ENCODE measurements at places on chromosomes 2 and 18. TPM values are rescaled to one million over a fixed set of nuclear protein-coding genes. Genes with fewer than 3 reads are reported as not detected.

- H3K4me3 ChIP-seq, result no peak overlapping the region
- no peaks in the 10 kb centered on the region for H3K27me3 ChIP-seq
- no peak for DNase-seq
Measured at GRCh38 chr2:160812830-160813505, 319.4 kb upstream of the RBMS1 start.

DNA sequence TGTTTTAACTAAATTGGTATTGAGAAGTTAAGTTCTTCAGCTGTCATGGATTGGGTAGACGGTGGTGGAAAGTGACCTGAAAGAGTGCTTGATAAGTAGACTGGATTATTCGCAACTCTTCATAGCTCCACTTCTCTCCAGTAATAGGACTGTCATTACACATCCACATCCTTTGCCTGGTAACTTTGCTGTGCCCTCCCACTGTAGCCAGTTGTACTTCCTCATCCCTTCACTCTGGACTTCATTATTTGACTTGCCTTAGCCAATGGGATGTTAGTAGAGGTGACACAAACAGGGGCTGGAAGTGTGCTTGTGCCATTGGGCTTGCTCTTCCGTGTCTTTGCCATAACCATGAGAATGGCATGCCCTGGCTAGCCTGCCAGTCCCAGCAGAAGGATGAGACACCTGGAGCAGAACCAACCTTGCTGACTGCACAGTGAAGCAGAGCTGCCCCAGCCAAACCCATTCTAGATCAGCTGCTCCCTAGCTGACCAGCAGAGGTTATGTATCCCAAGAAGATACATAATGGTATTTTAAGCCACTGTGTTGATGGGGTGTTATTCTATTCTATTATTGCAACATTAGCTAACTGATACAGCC lies 16.9 kb downstream of the QPCT start:
- DNase-seq, result no peak
- H3K36me3 ChIP-seq, result no peaks in the 10 kb centered on the region
- peaks cover 56% of the 10 kb centered on the region for H3K27me3 ChIP-seq
- no peaks in the 10 kb centered on the region for H3K4me1 ChIP-seq

GRCh38 chr2:18831916-18832510 lies 242.6 kb upstream of the NT5C1B start:
- no peak overlapping the region for H3K27ac ChIP-seq
- DNase-seq, result no peak
- no peaks in the 10 kb centered on the region for H3K27me3 ChIP-seq
- no peaks in the 10 kb centered on the region for H3K36me3 ChIP-seq

- H3K4me3 ChIP-seq, result no peak overlapping the region
- no peak overlapping the region for H3K27ac ChIP-seq
- H3K36me3 ChIP-seq, result no peaks in the 10 kb centered on the region
- peaks cover 5% of the 10 kb centered on the region for H3K4me1 ChIP-seq
- peaks cover 29% of the 10 kb centered on the region for H3K27me3 ChIP-seq
Measured at GRCh38 chr2:159946326-159946999, 116.0 kb downstream of the PLA2R1 start.

DNA sequence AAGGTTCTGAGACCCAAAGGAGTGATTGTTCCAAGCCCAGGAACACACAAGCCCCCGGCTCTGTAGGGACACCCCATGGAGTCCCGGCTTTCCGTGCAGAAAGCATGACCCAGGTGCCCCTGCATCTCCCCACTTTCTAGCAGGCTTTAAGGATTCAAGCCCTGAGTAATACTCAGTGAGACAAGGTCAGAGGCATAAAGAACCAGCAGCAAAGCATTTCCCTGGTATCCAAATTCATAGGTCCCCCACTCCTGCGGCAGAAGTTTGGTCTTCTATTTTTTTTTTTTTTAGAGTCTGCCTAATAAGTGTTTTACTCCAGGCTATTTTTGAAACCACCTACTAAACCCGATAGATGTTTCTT lies 16.3 kb downstream of the TSHZ1 start:
- no peaks in the 10 kb centered on the region for H3K27me3 ChIP-seq
- no peaks in the 10 kb centered on the region for H3K36me3 ChIP-seq
- H3K4me3 ChIP-seq, result peak overlapping the region; percentile 62
- peaks cover 30% of the 10 kb centered on the region for H3K4me1 ChIP-seq

DNA sequence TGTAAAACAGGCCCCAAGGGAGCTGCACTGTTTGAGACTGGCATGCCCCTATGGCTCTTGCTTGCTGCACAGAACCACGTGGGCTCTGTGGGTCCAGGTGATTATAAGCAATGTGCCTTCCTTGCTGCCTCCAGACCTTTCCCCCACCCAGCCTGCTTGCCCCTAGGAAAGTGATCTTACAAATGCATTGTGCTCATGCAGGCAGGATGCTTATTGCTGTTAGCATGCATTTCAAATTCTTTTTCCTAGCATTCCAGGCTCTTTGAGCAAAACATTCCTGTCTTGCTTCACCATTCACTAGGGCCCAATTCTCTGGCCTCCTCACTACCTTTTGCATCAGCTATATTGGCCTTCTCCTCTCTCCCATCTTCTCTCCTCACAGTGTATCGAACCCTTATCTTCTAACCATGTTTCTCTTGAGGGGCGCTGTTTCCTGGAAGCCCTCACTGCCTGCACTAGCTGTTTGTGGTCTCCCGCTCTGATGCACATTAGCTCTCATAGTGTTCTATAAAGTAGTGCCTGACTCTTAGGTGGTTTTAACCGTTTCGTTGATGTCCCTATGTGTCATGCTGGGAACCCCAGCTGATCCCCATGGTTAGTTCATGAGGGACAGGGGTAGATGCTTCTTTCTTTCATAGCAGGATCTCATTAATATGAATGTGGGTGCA lies 152.9 kb upstream of the EPAS1 start:
- DNase-seq, result peak; percentile 38
- H3K27ac ChIP-seq, result peak overlapping the region; percentile 20
- H3K36me3 ChIP-seq, result no peaks in the 10 kb centered on the region
- H3K4me1 ChIP-seq, result peaks cover 47% of the 10 kb centered on the region
- no peaks in the 10 kb centered on the region for H3K27me3 ChIP-seq

- no peak overlapping the region for H3K4me3 ChIP-seq
- DNase-seq, result no peak
- H3K27me3 ChIP-seq, result no peaks in the 10 kb centered on the region
- H3K4me1 ChIP-seq, result peaks cover 15% of the 10 kb centered on the region
Measured at GRCh38 chr2:172701250-172701649, 34.4 kb upstream of the RAPGEF4 start.

DNA sequence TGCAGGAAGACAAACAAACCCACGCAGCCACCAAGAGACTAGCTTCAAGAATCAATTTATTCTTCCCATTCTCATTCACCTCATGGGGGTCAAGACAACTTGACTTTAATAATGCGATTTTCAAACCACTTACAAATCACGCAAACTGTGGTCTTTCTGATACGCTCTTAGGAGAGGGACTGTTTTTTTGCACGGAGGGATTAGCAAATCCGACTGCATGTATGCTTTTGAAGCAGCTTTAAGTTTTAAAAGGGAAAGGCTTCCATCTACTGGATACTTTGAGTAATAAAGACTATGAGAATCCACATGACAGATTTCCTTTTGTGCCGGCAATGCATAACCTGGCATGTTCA lies 322.9 kb upstream of the KCNJ3 start:
- H3K4me1 ChIP-seq, result no peaks in the 10 kb centered on the region
- H3K36me3 ChIP-seq, result no peaks in the 10 kb centered on the region
- no peak for DNase-seq
- no peak overlapping the region for H3K4me3 ChIP-seq

Gene SERTAD2
- 14.6 TPM for total RNA-seq

Gene UCN
- 7.6 TPM for total RNA-seq

Gene THADA
- total RNA-seq, result 46.3 TPM

Gene NCKAP1
- total RNA-seq, result 9.3 TPM

Gene LYPD1
- not detected for total RNA-seq

Gene ANKMY1
- total RNA-seq, result 44.9 TPM

Gene MOCOS
- 1.2 TPM for total RNA-seq

Gene GPAT2
- total RNA-seq, result 12.4 TPM

Gene CD302
- 0.72 TPM for total RNA-seq
